NCI-H446 (cell line): ENCODE measurements at places on chromosomes 6 and 20.
A peak's percentile ranks its signal among the peaks of the same experiment; 100 is the strongest.

DNA sequence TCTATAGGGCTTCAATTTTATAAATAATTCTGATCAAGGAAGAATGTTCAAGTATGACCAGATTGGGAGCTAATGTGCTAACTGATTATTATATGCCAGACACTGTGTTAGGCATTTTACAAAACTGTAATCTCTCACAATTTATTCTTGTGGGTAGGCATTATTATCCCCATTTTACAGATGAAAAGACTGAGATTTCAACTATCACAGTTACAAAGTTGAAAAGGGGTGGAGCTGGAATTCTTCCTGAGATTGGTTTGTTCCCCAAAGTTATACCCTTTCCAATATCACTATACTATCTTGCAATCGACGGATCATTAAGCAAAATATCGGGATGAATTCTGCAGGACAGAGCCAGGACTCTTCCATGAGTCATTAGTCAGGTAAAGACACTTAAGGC lies 57.1 kb downstream of the TPD52L1 start:
- DNase-seq, result no peak

DNA sequence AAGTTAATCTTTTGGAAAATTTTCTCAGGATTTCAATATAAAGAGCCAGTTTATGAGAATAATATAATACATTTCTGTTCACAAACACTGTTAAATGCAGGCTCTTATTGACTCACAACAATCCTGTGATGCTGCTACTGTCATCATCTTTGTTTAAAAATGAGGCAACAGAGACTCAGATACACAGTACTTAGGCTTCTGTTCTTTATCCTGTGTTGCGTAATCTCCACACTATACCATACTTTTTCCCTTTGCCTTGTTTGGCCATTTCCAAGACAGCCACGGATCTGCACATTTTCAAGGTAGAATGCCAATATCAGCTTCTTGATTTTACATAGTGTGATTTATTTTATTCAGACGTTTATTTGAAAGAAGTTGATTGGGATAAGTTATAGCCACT lies 699.0 kb upstream of the CITED2 start:
- DNase-seq, result no peak

DNA sequence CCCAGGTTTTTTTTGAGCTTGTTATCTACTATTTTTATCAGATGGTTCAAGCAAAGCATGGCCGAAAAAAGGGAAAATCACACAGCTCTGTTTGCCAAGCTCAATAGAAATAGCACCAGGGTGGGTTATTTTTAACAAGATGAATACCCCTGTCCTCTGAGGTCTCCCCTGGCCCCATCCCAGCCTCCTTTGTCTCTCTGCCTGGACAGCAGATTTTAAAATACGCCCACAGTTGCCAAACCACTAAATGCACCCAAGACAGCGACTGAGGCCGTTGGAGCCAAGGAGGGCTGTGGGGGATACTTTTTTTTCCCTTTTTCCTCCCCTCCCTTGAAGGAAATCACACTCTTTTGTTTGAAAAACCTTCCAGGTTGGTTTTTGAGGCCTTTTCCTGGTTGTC lies 106.6 kb downstream of the VEGFA start:
- no peak for DNase-seq

GRCh38 chr6:56268266-56268665 lies 20.9 kb upstream of the COL21A1 start:
- DNase-seq, result no peak

GRCh38 chr6:6654599-6655575 lies 66.4 kb downstream of the LY86 start:
- no peak for DNase-seq

DNA sequence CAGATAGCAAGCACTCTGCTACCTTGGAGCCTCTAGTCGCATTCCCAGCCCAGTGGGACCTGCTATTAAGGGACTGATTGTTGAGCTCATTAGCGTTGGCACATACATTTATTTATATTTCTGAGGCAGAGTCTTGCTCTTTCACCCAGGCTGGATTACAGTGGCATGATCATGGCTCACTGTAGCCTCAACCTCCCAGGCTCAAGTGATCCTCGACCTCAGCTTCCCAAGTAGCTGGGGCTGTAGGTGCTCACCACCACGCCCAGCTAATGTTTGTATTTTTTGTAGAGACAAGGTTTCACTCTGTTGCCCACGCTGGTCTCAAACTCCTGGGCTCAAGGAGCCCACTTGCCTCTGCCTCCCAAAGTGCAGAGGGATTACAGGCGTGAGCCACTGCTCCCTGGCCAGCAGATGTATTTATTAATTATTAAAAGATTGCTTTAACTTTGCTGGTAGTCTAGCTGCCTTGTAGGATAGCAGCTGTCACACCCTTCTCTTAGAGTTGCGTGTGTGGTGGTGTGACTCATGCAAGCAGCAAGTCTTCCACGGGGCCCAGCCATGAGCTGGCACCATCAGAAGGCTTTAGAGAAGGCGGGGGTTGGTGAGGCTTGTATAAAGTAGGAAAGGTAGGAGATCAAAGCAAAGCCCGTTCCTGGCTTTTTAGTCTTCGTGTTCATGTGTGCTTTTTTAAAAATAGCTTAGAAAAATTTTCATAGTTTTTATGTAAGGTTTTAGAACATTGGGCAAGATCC lies 16.5 kb downstream of the ACTR5 start:
- peak; percentile 3 for DNase-seq
